NCI-H748 treated with DMSO at 0.1 percent for 48 hours (cell line): ENCODE measurements at places on chromosomes 6 and 20.
A peak's percentile ranks its signal among the peaks of the same experiment; 100 is the strongest.

DNA sequence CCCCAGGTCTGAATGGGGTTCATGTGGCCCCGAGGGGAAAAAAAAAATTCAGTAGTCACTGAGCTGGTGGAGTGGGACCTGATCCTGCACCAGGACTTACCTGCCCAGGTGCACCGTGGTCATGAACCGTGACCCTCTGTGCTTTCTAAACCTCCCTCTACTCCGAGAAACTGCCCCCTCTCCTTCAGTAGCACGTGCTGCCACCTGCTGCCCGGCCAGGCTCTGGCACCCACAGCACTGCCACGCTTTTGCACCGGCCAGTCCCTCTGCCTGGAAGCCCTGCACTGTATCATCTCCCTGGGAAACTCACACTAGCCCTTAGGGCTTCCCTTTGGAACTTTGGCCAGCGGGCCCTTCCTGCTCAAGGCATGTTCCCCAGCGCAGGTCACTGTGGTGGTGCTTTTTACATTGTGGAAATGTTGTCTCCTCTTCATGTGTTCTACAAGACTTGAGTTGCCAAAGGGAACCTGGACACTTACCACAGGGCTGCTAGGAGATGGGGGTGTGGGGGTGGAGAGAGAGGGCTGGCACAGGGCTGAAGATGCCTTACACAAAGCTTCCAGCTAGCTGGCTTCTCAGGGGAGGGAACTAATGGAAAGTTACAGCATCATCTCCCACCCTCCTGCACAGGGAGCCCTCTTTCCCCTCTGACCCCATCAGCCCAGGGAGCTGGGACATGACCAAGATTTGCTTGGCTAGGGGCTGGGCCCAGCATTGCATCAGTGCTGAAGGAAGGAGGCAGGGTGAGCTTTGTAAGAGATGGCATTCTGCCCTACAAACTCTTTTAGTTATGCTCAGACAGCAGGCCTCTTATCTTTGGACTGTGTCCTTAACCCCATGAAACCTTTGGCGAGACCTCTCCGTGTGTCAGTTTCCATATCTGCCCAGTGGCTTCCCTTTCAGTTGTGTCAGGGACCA lies 2.5 kb upstream of the PTPRT start:
- DNase-seq, result peak; percentile 64

DNA sequence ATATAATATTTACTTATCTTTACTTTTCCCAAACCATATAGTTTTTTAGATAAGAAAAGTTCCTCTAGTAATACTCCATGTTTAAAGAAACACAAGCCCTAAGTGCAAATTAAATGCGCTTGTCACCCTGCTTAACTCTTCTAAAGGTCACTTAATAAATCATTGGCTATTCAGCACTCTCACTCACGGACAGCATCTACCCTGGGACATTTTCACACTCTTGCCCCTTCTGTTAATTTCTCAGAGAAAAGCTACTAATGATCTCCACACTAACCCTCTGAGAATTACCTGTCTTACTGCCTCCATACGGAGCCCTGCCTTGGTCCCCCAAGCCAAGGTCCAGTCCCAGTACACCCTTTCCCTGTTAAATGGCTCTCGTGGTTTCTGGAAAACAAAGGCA lies 102.2 kb downstream of the NRN1 start:
- no peak for DNase-seq

DNA sequence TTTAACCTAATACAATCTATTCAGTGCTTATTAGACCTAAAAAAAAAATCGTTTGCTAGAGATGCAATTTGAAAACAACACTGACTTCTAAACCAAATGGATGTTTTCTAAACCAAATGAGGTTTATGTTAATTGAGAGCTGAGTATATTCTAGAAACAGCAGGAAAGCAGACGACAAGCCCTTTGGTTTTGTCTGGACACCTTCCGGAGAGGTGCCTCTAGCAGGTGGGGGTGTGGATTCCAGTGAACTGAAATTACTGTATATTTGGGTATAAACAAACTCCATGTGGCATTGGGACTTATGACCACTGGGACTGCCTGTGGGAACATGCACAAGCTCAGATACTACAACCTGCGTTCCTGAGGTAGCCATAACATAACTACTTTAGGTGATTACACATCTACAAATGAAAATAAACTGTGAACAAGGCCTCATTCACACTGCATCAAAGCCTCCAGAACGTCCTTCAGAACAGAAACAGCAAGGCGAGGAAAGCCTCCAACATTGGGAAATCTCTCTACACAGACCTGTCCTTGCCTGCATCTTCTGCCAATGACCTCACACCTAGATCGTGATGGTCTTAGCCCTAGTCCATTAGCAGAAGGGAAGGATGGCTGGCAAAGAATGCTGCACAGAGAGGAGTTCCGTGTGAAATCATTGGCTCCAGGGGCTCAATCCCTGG lies 206.8 kb upstream of the FOXQ1 start:
- DNase-seq, result no peak

- DNase-seq, result no peak
These were observed 47.7 kb downstream of the GJA10 start for GRCh38 chr6:89941763-89942497.

DNA sequence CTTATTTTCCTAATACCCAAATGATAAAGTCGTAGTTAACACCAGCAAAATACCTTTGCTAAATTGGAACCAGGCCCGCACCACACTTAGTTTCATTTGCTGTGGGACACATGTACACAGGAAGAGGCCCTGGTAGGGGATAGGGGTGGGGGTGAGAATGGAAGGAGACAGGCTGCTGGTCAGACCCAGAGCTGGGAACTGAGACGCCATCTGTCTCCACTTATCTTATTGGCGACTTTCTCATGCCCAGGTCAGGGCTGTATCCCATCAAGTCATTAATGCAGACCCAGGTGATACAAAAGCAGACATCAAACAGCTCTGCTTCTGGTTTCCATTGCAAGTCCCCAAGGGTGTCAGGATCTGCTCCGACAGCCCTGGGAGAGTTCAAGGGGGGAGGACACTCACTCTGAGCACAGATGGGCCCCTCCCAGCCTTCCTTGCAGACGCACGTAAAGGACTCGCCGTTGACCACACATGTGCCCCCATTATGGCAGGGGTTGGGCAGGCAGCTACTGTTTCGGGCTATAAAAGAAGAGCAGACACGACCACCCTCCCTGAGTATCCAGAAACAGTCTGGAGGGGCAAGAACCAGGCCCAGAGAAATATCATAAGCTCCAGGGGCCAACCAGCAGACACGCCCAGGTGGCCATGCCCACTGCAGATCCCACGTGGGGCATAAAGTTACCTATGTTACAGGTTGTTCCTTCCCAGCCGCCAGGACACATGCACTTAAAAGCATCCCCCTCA lies 29.2 kb downstream of the JAG1 start:
- no peak for DNase-seq

GRCh38 chr6:99187429-99187828 lies 162.0 kb downstream of the FAXC start:
- DNase-seq, result no peak

DNA sequence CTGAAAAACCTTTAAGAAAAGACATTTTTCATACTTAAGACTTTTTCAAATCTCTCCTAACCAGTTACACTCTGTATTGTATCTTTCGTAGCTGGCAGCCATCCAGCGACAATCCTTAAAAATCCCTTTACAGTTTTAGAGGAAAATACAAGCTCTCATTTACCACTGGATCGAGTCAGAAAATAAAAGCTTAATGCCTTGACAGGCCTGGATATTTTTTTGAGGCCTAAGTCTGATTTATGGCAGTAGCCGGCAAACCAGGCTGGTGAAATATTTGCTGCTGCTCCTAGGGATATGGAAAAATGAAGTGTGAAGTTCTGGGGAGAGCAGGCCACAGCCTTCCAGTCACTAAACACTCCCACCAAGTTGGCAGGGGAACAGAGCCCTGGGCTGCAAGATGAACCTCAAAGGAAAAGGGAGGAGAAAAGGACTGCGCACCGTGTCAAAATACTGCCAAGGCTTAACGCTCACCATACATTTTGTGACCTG lies 213.0 kb upstream of the SUPT3H start:
- no peak for DNase-seq

DNA sequence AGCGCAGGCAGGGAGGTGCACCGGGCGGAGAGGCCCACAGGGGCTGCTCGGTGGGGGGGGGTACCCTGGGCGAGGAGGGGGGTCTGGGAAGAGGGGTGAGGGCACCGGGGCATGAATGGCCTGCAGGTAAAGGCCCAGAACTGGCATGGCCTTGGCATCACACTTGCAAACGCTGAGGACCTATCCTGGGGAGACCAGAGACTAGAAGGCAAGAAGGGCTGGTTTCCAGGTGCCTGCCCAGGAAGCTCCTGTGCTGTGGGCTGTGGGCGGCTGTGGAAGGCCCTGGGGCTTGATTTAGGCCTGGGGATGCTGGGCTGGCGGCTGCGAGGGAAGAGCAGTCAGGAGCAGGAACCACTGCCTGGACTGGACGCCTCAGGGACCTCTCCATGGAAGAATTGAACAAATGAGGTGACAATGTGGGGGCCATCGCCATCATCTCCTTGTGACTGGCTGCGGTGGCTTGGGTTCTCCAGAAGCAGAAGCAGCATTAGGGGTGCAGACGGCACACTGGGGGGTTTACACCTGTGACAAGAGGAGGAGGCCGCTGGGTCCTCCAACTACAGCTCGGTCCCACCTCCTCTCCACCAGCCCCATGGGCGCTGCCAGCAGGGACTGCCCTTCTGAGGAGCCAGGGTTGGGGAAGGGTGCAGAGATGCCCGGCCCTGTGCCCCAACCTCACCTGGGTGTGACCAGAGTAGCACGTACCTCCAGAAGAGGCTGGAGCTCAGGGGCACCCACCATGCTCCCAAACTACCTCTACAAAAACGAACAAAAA lies 32.1 kb upstream of the IRF4 start:
- DNase-seq, result no peak

GRCh38 chr20:59933296-59933848 lies at the start of gene SYCP2:
SYCP2 (minus strand) TSS chr20:59933637; CDS start chr20:59922413, 11,224 bp downstream.
- no peak for DNase-seq

DNA sequence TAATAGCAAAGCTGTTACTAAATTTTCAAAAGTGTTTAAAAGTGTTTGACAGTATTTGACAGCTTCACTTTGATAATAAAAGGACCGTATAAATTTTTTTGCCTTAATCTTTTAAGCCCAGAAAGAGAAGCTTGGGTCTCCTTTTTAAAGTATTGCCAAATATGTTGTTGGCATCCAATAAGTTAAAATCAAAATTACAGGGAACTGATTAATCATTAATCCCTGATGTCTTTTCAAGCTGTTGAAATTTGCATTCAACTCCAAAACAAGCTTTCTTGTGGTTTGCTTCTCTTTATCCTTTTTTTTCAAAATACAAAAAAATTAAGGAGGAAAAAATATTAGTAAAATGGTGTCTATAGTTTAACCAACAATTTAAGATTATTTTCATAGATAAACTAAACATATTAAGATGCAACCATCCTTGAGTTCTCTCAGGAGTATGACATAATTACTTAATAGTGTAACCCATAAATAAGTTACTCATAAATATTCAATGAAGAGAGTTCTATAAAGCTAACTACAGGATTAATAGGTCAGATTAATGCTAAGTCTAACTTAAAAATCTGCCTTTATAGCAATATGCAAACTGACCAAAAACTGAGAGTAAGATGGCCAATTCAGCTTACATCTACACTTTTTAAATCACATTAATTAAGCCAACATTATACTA lies 27.0 kb upstream of the CALHM6 start:
- no peak for DNase-seq

- DNase-seq, result no peak
These were observed 6.2 kb downstream of the CSTL1 start for GRCh38 chr20:23445596-23446217.

DNA sequence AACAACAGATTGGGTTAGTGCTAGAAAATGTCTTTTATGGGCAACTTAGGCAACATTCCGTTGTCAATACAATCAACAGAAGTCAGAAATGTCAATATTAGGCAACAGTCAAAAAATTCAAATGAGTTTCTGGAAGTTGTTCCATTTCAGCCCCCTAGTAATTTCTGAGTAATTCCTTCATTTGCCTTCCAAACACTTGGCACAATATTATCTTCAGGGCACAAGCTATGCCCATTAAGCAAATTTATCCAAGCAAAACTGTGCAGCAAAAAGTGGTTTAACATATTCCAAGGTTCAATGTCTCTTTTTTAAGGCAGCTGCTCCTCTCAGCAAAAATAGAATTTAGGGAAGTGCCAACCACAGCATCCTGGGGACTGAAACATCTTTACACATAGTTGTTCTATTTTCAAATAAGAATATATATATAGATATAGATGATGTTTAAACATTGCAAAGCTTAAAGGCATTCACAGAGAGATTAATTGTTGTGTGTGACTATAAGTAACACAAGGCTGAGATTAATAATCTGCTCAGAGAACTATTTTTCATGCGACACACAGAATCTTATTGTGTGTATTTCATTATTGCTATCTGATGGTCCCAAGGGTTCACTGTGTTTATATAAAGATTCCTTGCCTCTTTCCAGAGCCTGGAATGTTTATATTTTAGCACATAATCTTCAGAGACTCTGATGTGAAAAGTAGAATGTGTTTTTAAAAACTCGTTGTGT lies 75.2 kb upstream of the ADTRP start:
- no peak for DNase-seq

DNA sequence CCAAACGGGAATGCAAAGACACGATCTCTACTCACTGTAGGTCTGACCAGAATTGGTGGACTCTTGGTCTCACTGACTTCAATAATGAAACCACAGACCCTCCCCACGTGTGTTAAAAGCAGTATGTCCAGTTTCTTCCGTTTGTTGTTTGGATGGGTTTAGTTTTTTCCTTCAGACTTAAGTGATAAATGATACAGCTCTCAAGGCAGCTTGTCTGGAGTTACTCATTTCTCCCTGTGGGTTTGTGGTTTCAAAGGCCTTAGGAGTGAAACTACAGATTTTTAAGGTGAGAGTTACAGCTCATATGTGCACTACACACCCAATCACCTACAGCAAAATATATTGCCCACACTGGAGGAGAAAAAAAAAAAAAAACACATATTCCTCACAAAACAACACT lies 86.7 kb upstream of the STMND1 start:
- DNase-seq, result no peak

- DNase-seq, result no peak
These were observed 279.6 kb upstream of the JARID2 start for GRCh38 chr6:14966096-14966905.

DNA sequence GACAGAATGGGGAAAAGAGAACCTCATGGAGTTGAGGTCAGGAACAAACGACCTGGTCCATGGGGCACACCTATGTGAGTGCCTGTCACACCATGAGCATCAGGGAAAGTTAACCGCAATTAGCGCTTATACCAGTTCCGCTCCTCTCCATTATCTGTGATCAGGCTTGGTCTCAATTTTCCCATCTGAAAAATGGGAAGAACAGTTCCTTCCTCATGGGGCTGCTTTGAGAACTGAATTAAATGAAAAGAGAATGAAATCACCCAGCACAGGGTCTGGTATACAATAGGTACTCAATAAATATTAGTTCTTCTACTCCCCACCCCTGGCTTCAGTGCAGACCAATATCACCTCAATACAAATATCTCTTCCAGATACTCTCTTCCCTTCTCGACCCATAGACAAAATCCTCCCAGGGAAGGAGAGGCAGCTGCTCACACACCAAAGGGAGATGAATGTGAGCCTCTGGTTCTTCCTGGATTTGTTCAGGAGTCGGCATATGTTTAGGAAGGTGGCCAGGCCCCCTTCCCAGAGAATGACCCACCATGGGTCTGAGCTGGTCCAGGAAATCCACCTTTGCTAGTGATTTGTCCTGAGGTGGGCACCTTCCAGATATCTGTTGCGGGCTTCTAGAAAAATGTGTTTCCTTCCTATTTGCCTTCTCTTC lies 2.4 kb upstream of the PTGIS start:
- no peak for DNase-seq

- no peak for DNase-seq
These were observed 7.1 kb downstream of the PLEKHG1 start for GRCh38 chr6:150606647-150607328.

GRCh38 chr20:54726687-54727300 lies 251.4 kb downstream of the DOK5 start:
- no peak for DNase-seq

- DNase-seq, result no peak
These were observed 6.7 kb downstream of the PBOV1 start for GRCh38 chr6:138211601-138212000.
